ENCODE measurements at places on chromosomes 4 and X.

DNA sequence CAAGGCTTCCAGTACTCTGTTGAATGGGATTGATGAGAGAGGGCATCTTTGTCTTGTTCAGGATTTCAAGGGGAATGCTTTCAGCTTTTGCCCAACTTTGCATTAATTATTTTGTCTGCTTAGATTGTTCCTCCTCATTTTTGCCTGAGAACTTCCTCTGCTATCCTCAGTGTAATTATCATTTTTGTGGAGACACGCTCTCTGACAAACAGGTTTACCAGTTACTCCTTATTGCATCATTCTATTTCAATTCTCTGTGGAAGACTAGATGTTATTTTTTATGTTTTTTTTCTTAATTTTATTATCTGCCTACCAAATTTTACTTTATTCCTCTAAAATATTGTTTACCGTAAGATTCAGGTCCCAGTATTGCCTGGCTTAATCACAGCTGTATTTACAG lies 349.2 kb downstream of the ADGRL3 start:
- DNase-seq: no peak

DNA sequence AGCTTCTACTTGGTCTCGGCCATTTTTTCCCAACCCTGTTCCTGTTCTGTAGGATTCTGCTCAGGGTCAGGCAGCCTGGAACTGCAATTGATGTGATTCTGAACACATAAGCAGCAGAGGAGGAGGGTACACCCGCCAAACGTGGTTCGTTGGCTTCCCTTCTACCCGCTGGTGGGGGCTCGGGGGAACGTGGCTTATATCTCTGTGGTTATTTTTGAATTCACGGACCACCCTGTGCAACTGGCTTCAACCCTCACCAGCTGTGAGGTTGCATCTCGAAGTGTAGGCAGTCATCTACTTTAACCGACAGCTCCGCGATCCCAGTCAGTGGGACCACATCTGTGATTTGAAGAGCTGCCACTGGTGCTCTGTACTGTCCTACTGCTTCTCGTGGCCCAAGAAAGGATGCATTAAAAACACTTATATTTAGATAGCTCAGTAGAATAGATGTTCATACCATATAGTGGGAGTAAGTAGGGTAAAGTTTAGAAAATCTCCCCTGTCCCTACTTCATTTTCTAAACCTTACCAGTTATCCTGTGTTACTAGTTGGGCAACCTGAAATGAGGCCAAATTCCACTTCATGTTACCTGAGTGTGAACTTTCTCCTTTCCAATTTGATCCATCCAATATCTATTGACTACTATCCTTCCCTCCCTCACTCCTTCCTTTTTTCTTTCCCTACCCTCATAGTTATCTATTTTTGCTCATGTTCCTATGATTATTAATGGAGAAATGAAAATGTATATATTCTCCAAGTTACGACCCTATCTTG lies 80.4 kb upstream of the BCOR start:
- no peak for DNase-seq

GRCh38 chr4:71294301-71294700 lies 44.5 kb upstream of the SLC4A4 start:
- no peak for DNase-seq

DNA sequence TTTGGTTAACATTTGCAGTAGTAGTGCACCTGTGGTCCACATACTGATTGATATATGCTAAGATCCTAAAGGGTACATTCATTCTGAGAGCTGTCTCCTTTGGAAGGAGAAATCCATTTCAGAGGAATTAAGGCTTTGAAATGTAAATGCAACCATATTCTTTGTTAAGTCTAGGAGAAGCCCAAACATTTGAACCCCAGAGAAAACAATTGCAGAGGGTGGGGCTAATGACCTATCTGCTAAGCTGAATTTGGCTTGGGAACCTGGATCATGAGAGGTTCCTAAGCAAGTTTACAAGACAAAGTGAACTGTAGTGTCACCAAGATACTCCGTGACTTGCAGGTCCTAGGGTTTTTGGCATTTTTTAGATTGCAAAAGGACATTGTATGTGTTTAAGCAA lies 41.2 kb downstream of the LAS1L start:
- DNase-seq: no peak

DNA sequence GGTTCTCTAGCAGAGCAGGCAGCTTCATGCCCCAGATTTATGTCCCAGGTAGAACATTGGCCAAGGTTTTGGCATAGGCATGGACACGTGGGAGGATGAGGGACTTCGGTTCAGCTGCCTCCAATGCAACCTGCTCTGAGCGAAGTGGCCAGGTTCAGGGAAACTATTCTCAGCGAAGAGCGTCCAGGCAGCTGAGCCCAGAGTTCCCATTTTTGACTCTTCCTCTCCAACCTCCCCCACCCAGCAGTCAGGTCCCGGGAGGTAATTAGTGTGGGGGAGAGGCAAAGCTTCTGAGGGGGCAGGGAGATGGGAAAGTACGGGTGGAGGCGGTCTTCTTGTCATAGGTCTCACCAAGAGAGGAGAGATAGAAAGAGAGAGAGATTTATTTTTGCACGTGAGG lies 1.0 kb downstream of the GABRA4 start:
- DNase-seq: no peak

DNA sequence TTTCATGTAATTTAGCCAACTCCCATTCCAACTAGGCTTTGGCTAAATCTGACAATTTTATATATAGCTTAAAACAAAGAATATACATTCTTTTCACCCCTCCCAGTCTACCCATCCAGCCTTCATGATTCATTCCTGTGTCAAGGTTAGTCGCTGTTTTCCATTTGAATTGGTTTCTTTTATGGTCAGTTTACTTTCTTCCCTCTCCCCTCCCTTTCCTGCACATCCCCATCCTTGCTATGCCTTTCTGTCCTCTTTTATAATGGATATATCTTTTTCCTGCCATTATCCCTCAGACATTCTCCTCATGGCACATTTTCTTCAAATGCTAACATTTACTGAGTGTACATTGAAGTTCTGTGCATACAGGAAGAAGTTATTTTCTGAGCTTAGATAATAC lies 4.7 kb downstream of the ZXDB start:
- no peak for DNase-seq

GRCh38 chr4:82594456-82594855 lies 32.7 kb upstream of the TMEM150C start:
- DNase-seq: no peak

DNA sequence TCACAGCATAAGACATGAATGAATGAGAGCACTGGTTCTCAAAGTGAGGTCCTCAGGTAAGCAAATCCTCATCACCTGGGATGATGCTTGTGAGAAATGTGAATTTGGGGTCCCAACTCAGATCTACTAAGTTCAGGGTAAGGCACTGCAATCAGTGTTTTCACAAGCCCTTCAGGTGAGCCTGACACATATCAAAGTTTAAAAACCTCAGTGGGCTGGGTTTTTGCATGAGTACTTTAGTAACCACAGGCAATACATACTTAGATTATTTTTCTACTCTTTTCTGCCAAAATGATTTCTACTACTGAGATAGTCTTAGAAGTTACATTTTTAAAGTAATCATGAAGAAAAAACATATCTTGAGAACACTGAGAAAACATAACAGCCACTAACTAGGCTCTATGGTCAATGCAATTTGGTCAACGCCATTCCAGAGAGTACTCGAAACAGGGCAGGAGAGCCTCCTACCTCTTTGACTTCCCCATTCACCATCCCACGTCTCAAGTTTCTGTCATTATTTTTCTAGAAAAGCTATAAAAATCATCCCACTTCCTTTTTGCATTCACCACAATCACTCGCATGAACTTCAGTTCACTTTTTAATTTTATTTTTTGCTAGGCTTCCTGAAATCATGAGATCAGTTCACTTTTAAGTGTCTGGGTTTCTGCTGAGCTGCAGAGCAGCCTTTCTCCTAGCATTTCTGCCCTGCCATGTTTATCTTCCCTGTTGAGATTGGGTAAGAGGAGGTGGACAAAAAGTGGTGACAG lies 73.8 kb downstream of the MFAP3L start:
- no peak for DNase-seq

DNA sequence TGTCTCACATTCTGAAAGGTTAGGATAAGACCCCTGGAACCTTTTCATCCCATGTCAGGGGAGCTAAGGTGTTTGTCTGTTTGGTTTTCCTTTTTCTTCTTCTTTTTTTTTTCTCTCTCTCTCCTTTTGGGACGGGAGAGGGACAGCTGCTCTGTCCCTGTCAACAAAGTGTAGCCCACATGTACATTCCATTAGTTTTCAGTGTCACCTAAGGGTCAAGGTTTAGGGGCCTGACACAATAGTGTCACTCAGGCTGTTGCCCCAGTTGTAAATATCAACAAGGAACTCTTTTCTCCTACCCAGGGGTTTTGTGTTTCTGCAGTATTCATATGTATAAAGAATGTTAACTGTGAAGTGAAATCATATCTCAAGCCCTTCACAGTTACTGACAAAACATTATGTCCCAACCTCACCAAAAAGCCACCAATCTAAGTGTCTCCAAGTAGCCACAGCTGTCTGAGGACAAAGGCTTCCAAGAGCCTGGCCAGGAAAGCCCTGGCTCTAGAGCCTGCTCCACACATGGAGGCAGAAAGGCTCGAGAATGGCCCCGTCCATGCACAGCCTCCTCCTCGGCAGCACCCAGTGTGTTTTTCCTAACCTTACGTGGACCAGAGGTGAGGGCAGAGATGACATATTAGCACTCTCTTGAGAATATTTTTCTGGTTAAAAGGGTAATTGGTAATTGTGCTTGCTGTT lies 9.4 kb downstream of the IRF2 start:
- no peak for DNase-seq

DNA sequence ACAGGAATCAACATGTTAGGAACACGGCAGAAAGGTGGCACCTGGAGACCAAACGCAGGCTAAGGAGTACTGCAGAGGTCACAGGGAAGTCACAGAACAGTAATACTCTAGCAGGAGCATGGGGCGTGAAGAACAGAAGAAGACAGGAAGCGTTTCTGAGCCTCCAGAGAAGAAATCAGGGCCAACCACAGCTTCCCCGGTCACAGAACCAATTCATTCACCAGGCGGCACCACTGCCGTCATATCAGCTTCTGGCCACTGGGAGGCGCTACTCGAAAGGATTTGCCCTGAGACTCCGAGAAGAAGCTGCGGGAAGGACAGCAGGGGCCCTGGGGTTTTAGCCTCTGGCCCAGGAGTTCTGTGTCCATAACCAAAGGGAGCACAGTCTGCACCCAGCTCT lies 78.0 kb upstream of the DRD5 start:
- peak; percentile 66 for DNase-seq

- DNase-seq: no peak
Observed at GRCh38 chr4:98501383-98501782, 157.0 kb downstream of the TSPAN5 start.

- DNase-seq: no peak
Observed at GRCh38 chrX:54564936-54565335, 34.9 kb downstream of the GNL3L start.
